ENCODE measurements at places on chromosomes 5 and 9.

DNA sequence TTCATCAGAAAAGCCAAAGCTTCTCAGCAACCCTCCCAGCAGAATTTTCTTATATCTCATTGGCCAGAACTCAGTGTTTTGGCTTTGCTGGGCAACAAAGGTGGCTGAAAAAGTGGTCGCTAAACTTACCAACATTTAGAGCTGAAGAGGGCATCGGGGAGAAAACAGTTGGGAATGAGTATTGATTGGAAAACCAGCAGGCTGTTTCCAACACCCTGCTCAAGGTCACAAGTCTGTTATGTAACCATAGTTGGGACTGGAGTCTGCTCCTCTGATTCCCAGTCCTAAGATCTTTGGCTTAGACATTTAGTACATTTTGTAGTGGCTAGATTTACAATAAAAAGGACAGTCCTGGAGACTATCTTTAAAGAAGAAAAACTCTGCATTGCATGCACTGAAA lies 17.1 kb downstream of the IL12B start:
- no peak for DNase-seq

DNA sequence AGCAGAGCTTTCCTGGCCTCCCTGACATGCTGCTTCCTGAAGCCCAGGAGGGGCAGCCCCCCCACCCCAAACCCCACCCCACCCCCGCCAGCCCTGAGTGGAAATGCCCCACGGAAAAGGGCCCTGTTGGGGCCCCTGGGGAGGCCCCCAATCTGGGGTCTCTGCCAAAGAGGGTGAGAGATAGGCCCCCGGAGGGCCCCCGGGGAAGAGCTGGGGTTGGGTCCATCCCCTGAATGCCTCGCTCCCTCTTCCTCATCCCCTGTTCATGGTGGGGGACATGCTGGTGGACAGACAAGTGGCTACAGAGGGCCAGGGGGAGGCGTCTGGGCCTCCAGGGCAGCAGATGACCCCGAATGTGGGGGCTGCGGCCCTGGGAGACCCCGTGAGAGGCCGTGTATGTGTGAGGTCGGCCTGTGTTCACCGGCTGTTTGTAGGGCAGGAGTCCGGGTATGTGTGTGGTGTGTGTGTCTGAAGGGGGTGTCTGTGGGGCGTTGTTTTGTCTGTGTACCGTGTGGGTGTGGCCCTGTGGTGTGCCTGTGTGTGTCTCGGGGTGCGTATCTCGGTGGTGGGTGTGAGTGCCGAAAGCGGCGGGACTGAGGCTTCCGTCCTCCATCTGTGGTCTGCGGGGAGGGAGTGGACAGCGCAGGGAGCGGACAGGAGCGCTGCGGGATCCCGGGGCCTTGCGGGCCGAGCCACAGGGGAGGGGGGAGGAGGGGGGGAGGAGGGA lies 11.3 kb downstream of the C9orf50 start:
- peak; percentile 71 for DNase-seq

GRCh38 chr9:137294091-137294680 lies 7.9 kb downstream of the NRARP start:
- DNase-seq = peak; percentile 38

DNA sequence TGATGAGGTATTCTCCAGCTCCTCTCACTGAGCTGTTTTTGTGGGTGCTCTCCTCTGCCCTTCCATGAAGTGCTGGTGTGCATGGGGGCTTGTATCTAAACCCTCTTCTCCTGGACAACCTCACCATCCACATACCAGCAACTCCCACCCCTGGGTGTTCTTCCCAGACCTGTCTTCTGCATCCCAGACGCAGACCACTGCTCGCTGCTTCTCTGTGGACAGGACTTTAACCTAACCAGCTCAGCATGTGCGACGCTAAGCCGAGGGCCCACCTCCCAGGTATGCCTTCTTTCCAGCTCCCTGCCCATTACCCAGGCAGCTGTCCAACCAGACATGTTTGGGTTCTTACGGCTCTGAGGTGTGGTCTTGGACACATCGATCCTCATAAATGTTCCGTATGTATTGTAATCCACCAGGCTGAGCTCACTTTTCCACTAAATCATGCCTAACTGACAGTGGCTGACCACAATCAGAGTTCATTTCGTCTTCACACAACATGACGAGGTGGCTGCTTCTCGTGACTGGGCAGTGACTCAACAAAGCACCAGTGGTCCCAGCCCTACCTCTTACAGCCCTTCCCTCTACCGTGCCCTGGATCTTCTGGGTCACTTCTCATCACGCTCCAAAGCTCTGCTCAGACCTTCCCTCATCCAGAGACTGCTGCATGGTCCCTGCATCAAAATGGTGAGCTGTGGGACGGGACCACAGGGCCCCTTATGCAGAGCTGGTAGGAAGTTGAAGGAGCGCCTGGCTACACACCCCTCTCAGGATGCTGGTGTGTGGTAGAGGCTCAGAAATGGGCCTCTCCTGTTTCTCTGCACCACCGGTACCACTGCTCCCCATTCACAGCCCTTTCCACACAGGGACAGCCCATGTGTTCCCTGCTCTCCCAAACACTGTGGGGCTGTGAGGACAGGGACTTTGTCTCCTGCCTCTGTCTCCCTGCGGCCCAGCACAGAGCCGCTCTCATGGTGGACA lies 9.6 kb upstream of the PTGES2 start:
- peak; percentile 57 for DNase-seq

GRCh38 chr9:94812343-94812742 lies 85.8 kb downstream of the AOPEP start:
- DNase-seq = peak; percentile 74
